Cardiac muscle cell (in vitro differentiated cells and primary cell): ENCODE measurements at places on chromosomes 7 and 10.
A peak's percentile ranks its signal among the peaks of the same experiment; 100 is the strongest.

GRCh38 chr7:75996476-75996875 lies 2.1 kb upstream of the TMEM120A start:
- DNase-seq: no peak

GRCh38 chr7:135862586-135863340 lies 114.2 kb upstream of the FAM180A start:
- DNase-seq: no peak

DNA sequence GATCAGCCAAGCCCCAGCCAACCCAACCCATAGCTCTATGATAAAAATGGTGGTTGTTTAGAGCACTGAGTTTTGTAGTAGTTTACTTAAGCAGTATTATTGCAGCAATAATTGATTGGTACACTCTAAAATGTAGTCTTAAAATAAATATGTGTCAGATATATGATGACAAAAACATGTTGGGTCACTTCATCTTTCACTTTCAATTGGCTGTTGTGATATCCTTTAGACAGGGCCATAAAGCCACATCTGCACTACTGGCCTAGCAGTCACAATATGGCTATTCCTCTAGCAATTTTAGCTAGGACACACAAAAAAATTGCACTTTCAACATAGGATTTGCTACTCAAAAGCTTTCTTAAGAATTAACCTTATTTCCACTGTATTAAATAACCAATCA lies 5.9 kb upstream of the CAV1 start:
- no peak for DNase-seq

- no peak for DNase-seq
These were observed 2.5 kb upstream of the BRI3 start for GRCh38 chr7:98278936-98279335.

- DNase-seq: no peak
These were observed 18.2 kb downstream of the ADCY1 start for GRCh38 chr7:45592230-45592991.

DNA sequence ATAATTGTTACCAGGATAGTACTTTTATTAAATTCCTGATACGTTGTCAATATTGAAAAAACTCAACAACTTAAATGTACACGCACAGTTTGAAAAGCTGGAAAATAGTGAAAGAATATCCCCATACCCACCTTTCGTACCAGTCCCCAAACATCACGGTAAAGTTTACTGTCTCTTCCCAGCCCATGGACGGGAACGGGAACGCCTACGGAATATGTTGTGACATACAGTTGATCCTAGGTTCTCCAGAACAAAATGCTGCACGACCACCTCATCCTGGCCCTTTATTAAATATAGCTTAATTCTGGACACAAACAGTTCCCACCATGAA lies 527 bp upstream of the BCAP29 start:
- DNase-seq: no peak

GRCh38 chr10:15824498-15824897 lies 35.8 kb downstream of the MINDY3 start:
- DNase-seq: peak; percentile 54

DNA sequence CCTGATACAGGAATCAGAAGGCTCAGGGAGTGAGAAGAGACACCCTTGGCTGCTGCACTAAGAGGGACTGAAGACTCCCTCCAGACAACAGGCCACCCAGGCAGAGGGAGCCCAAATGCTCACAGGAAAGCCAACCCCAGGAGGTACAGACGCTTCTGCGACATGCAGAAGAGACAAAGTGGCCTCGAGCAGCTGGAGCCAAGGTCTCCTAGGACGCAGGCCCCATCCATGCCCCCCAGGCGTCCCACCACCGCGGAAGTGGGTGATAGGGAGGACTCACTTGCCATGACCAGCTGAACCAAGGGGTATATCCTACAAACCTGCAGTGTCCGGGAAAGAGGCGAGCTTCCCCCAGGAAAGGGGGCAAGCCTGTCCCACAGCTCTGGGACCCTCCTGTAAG lies 56.9 kb downstream of the CTBP2 start:
- DNase-seq: no peak

- DNase-seq: no peak
These were observed 48.5 kb downstream of the MYL10 start for GRCh38 chr7:101580596-101580995.

- no peak for DNase-seq
These were observed 158.8 kb downstream of the WDR37 start for GRCh38 chr10:1214882-1215540.

GRCh38 chr7:134462337-134462925 lies 3.5 kb upstream of the AKR1B1 start:
- no peak for DNase-seq

DNA sequence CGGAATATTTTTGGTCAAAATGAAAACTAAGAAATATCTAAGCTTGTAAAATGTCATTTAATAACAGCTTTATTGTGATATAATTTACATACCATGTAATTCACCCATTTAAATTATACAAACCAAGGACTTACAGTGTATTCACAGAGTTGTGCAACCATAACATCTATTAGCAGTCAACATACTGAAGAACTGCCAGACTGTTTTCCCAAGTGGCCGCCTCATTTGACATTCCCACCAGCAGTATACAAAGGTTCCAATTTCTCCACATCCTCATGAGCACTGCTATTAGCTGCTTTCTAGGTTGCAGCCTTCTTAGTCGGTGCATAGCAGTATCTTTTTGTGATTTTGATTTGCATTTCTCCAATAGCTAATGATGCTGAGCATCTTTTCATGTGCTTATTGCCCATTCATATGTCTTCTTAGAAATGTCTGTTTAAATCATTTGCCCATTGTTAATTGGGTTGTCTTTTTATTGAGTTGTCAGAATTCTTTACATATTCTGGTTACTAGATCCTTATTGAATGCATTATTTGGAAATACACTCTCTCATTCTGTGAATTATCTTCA lies 153.0 kb upstream of the FGFR2 start:
- DNase-seq: no peak

DNA sequence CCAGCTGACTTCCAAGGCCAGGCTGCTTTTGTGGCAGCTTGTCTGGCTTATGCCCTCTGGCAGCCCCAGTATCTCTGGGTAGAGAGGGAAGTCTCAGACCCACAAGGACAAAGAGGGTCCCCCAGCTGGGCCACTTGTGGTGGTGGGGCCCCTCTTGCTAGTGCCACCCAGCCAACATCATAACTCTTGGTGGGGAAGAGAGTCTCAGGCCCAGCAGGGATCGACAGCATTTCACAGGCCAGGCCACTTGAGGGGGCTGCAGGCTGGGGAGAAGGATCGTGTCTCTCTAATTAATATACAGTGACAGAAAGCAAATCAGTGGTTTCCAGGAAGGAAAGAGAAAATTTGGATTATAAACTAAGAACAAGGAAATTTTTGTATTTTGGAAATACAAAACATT lies 76.0 kb downstream of the TYW1B start:
- DNase-seq: peak; percentile 38

- DNase-seq: no peak
These were observed 32.7 kb downstream of the KCNMA1 start for GRCh38 chr10:77604941-77605351.

GRCh38 chr10:75773813-75774782 lies 342.7 kb downstream of the LRMDA start:
- DNase-seq: no peak

GRCh38 chr10:131829156-131829930 lies 71.5 kb upstream of the PPP2R2D start:
- DNase-seq: no peak

GRCh38 chr7:40923626-40924025 lies 779.3 kb downstream of the INHBA start:
- DNase-seq: no peak

DNA sequence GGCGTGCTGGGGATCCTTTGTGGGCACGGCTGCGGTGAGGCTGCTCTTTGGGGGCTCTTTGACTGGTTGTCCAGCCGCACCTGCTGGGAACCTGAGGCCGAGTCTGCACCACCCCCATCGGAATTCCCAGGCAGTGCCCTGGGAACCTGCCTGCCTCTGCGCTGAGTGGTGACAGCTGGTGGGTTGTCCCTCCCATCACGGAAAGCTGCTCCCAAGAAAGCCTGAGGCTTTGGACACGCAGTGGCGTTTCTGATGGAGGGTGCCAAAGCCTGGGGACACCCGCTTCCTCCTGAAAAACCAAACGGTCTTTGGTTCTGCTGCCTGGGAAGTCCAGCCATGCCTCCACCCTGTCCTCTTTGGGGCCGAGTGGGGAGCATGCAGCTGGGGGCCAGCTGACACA lies 21.4 kb upstream of the SHH start:
- no peak for DNase-seq

DNA sequence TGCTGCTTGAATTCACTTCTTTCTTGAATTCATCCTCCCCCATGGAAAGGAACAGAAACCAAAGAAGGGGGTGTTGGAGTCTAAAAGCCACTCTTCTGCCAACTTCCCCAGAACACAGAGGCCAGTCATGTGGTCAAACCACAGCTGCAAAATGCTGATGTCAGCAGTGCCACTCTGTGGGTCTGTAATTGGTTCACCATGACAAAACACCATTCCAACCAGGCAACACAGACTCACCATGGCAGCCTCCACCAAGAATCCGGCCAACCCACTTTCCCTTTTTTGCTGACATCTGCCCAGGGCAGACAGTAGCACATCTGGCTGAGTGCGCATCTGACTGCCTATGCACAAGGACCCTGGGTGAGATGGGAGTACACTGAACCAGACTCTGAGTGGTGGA lies 16.8 kb downstream of the OSBPL3 start:
- peak; percentile 68 for DNase-seq
